ENCODE measurements at places on chromosomes 16 and 17.

GRCh38 chr16:84570739-84571403, 47.0 kb downstream of the COTL1 start:
- DNase-seq, result no peak

DNA sequence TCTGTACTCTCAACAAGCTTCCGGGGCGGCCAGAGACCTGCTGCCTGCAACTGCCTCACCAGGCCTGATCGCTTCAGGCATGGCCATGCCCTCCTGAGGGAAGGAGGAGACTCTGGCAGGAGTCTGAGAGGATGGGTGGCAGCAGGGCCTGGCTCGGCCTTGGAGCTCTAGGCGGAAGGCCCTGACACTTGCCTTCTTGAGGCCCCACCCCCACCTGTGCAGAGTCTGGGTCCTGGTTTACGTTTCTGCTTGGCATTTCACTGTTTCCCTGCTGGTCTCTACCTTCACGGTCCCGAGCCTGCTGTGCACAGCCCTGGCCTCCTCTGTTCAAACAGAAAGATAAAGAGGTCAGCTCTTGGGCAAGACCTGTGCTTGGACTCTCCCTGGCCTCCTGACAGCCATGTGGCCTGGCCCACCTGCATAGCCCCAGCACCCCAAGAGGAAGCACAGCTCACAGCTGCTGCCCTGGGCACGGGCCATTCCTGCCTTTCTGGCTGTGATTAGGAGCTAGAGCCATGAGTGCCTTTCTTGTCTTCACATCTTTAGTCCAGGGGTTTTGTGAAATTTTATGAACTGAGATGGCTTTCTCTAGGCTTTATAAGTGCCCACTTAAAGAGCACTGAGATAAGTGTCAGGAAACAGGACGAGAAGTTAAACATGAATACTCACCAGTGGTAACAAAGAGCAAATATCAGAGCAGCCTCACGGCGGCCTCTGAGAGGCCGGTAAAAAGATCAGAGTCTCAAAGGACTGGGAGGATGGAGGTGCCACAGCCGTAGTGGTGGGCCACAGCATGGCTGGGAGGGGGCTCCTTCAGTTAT, 25.6 kb upstream of the MTSS2 start:
- DNase-seq, result no peak

DNA sequence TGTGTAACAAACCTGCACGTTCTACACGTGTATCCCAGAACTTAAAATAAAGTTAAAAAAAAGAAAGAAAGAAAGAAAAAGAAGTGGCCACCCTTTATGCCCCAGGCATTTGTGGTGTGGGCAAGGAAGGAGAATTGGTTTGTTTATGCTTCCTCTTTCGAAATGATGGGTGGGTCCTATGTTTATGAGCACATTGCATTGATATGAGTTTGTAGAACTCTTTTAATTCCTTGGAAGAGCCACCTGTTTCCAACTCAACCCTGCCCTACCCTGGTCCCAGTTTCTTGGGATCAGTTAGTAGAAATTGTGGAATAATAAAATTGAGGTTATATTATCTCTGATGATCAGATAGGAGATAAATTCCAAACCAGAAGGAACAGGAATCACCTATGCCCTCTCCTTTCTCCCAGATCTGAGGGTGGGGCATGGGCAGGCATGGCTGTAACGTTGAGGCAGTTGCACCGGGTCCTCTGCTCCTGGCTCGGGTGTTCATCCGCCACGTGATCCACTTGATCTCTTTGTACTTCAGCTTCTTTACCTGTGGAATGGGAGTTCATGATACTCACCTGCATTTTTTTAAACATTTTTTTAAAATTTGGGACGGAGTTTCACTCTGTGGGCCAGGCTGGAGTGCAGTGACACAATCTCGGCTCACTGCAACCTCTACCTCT, 15.9 kb downstream of the CHAD start:
- no peak for DNase-seq

DNA sequence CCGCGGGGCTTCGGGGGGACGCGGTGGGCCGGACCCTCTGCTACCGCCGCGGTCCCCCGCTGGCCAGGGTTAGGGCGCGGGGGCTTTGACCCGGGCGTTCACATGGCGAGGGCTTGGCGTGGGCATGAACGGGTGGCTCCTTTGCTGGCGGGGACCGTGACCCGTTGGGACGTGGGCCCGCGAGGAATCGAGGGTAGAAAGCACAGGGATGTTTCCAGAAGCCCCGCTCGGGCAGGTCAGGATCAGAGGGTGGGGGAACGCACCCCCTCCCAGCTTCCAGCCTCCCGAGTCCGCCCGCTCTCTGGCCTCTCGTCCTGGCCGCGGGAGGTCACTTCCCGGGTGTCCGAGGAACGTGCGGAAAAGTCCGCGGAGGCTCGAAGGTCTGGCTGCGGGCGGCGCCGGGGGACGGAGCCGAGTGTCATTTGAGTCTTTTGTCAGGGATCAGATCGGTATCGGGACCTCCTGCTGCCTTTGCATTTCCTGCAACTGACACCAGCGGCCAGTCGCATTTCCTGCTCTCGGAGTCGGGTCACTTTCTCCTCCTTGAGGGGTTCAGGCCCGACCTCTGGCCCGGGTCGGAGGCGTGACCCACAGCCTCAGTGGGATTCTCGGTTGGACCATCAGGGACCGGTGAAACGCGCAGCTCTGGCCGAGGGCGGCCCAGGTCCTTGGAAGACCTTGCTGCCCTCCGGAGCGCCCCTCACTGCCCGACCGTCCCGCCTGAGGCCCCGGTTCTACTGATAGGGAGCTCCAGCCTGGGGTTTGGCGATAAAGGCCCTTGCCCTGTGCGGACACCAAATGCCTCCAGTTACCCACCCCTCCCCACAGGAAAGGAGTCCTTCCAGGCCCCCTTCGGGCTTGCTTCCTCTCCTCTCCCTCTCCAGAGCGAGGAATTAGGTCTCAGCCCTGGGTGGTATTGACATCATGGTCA, 702 bp upstream of the WNT3 start:
- no peak for DNase-seq

- DNase-seq, result no peak
These were observed 68.9 kb downstream of the NEUROD2 start for GRCh38 chr17:39538866-39539265.

- DNase-seq, result no peak
These were observed 15.9 kb downstream of the IRX3 start for GRCh38 chr16:54270711-54271110.

- no peak for DNase-seq
These were observed 10.3 kb upstream of the MED13 start for GRCh38 chr17:62075308-62075815.
